ENCODE measurements at places on chromosomes 13 and 19. TPM values are rescaled to one million over a fixed set of nuclear protein-coding genes. Genes with fewer than 3 reads are reported as not detected.

DNA sequence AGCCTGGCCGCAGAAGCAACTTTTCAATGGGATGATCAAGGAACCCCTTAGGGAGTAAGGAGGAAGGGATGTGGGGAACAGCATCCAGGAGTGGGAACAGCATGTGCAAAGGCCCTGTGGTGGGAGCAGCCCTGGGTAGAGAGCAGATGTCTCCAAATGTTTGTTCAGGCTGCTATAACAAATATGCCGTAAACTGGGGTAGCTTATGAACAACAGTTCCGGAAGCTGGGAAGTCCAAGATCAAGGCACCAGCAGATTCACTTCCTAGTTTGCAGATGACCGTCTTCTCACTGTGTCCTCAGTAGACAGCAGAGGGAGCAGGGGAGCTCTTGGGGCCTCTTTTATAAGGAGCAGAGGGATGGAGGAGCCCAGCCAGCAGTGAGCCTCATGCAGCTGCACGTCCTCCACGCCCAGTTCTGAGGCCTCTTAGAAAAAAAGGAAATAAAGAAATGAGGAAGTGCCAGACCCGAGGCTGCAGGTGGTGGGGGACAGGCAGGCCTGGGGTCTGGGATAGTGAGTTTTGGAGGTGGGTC lies 4.2 kb upstream of the LRRC25 start:
- no peaks in the 10 kb centered on the region for H3K4me1 ChIP-seq
- H3K27ac ChIP-seq, result no peak overlapping the region
- H3K4me3 ChIP-seq, result no peak overlapping the region
- H3K36me3 ChIP-seq, result no peaks in the 10 kb centered on the region

DNA sequence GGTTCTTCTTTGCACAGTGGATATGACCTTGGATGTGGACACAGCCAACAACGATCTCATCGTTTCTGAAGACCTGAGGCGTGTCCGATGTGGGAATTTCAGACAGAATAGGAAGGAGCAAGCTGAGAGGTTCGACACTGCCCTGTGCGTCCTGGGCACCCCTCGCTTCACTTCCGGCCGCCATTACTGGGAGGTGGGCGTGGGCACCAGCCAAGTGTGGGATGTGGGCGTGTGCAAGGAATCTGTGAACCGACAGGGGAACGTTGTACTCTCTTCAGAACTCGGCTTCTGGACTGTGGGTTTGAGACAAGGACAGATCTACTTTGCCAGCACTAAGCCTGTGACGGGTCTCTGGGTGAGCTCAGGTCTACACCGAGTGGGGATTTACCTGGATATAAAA lies 9.4 kb downstream of the RFPL4AL1 start:
- peaks cover 29% of the 10 kb centered on the region for H3K27me3 ChIP-seq
- no peak overlapping the region for H3K4me3 ChIP-seq
- no peaks in the 10 kb centered on the region for H3K4me1 ChIP-seq
- DNase-seq, result no peak
- no peak overlapping the region for H3K27ac ChIP-seq

- H3K36me3 ChIP-seq, result peaks cover 22% of the 10 kb centered on the region
- H3K27me3 ChIP-seq, result no peaks in the 10 kb centered on the region
- peak overlapping the region; percentile 89 for H3K27ac ChIP-seq
- peak overlapping the region; percentile 97 for H3K4me3 ChIP-seq
- DNase-seq, result peak; percentile 20
- peaks cover 7% of the 10 kb centered on the region for H3K4me1 ChIP-seq
Observed at GRCh38 chr19:43984687-43985000, 656 bp downstream of the ZNF155 start.

SIGLEC8 gene
- total RNA-seq, result not detected

TLE6 gene
- 2.5 TPM for total RNA-seq

DNA sequence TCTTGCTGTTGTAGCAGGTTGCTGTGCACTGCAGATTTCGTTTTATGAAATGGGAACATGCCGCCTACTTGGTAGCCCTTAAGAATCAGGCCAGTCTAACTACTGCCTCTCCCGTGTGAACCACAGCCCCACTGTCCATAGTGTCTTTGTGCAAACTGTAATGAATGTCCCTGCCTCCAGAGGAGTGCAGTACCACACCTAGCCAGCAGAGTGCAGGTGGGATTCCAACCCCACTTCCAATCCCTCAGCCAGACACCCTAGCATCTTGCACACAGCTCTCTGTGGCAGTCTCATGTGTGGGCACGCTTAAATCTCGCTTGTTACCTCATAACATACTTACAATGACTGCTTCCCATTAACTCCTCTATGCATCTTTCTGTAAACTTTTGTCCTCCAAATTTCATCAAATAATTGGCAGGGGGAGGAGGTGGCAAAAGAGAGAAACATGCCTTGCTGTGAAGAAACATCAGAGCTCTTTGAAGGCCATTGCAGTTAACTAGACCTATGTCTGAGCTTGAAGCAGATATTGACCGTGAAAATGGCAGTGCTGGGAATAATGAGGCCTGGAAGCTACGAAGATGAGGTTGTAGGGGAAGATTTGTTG lies 47.2 kb downstream of the ZAR1L start:
- no peak overlapping the region for H3K4me3 ChIP-seq
- H3K27me3 ChIP-seq, result no peaks in the 10 kb centered on the region
- peaks cover 6% of the 10 kb centered on the region for H3K4me1 ChIP-seq
- peaks cover 2% of the 10 kb centered on the region for H3K36me3 ChIP-seq
- H3K27ac ChIP-seq, result no peak overlapping the region

PLPP2 gene
- total RNA-seq, result 0.51 TPM

GRCh38 chr13:27053902-27054595 lies 117.6 kb downstream of the USP12 start:
- no peak for DNase-seq
- no peaks in the 10 kb centered on the region for H3K27me3 ChIP-seq

LILRA1 gene
- total RNA-seq, result not detected

Data from activated CD4-positive, alpha-beta memory T cell treated with anti-CD3 and anti-CD28 coated beads for 36 hours (primary cell).